ENCODE measurements at places on chromosomes 5 and 9. TPM values are rescaled to one million over a fixed set of nuclear protein-coding genes. Genes with fewer than 3 reads are reported as not detected.

DNA sequence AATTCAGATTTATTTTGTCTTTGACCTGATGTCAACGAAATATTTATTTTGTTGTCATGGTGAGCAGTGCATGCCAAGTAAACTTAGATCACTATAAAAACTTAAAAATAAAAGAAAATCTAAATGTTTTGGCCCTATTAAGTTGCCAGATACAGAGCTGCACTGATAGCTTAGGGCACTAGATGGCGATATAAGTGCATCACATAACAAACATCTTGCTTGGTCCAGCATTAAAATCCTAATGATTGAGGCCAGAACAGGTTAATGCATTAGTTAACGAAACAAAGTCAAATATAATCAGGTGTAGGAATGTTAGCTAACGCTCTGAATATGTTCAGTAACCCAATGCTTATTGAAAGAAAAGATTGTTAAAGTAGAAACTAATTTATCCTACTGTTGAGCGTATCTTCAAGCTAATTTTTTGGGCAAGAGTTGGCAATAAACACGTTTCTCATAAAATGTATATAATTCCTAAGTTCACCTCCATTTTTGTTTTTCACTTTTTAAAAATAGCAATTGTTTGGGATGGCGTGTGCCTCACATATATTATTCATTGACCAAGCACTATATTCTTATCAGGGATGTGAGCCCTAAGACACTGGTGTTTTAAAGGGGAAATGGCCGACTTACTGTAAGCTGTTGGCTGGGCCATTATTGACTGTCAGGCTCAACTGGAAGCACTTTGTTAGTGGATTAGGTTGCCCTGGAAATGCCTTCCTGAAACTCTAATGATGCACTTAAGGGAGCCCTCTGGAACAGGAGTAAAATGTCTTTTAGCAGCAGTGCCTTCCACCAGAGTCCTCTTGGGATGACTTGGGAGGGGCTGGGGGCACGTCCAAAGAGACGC, 33.3 kb downstream of the KCTD16 start:
- DNase-seq: no peak

BTNL8 gene
- total RNA-seq: 0.21 TPM

GRCh38 chr5:80711938-80712337, 57.2 kb upstream of the DHFR start:
- no peak for DNase-seq

DNA sequence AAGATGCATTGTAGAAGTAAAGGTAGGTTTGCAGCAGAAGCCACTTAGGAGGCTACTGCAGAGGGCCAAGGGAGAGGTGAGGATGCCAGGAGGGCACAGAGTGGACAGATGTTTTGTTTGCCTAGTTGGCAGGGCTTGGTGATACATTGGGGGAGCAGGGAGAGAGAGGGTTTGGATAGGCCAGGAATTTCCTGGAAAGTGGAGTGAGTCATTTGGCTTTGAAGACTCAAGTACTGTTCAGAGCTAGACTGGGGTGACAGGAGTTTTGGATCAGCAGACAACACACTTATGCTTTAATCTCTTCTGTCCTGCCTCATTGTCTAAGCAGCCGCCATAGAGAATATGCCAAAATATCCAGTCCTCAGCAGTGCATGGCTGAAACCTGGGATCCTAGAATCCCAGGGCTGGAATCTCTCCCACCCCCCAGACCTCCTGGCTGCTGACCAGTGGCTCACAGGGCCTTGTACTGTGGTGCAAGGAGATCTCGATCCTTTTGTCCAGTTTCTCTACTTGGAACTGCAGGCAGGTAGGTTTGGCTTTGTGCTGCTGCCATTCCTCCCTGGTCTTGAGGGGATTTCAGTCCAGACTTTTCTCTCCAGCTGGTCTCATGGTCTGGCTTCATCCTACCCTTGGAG, 11.0 kb downstream of the TMEM268 start:
- no peak for DNase-seq

DNA sequence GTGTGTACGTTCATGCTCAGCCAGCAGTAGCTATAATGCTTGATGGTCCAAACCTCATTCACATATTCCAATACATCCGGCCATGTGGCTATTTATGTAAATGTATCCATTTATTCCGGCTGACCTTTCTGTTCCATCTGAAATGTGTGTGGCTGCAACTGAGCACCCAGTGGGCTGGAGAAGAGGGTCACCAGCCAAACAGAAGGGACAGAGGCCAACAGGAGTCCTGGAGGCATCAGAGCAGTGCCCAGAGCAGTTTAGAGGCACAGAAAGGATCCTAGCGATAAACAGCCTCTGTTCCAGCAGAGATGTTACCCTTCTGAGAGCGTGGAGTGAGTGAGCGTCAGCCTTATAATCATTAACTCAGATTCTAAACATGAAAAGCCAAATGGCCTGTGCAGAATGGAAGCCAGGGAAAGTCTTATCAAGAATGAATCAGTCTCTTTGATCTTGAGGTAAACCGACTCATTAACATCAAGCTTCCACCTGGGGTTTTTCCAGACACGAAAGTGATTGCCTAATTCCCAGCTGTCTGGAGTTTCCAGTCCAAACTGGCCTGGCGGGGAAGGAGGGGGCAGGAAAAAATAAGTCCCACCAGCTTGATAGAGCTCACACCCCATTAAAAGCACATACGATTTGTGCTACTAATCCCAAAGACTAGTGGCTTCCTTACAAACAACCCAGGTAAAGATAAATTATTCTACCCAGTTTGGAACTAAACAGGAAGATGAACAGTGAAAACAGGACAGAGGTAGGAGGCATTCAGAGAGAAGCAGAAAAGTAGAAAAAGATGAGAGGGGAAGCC, 55.7 kb downstream of the SUSD1 start:
- DNase-seq: no peak

Measured in left cardiac atrium (tissue), 4 donors.